ENCODE measurements at places on chromosomes 3 and 15.

- DNase-seq, result peak; percentile 87
Measured at GRCh38 chr15:49169880-49170597, at the start of gene GALK2. TSS of gene GALK2 (plus strand) at chr15:49170247. CDS start at chr15:49170323, 76 bp downstream.

DNA sequence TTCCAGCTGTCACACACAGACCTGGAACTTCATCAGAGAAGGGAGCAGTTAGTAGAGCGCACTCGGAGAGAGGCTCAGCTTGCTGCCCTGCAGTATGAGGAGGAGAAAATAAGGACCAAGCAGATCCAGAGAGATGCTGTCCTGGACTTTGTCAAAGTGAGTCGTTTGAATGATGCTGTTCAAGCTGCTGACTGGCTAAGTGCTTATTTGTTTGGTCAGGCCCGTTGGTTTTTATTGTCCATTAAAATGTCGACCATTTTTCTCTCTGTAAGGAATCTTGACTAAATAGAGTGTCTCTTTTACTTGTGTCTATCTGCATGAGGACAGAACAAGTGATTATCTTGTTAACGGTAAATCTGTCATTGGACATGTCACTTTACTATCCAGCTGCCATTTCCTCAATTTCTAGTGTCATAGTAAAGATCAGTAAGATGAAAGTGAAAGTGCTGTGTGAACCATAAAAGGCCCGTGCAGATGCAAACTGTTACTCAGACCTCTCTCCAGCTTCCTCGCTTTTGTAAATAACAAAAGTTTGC, 56.9 kb downstream of the LRCH3 start:
- DNase-seq, result peak; percentile 38

- no peak for DNase-seq
Measured at GRCh38 chr3:51712963-51713362, 6.1 kb downstream of the GRM2 start.

DNA sequence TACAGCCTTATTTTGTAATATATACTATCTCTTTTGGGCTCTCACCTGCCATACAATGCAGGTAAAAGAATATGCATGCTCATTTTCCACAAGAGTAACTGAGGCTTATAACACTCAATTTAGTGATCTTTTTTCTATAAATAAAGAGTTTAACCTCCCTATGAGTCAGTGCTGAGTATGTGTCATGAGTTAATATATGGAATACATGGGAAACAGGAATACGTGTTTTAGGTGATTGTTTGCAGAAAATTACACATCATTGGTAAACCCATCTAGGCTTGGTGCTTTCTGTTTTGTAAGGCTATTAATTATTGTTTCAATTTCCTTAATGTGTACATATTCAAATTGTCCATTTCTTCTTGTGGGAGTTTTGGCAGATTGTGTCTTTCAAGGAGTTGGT, 411.3 kb downstream of the GRM7 start:
- DNase-seq, result no peak

DNA sequence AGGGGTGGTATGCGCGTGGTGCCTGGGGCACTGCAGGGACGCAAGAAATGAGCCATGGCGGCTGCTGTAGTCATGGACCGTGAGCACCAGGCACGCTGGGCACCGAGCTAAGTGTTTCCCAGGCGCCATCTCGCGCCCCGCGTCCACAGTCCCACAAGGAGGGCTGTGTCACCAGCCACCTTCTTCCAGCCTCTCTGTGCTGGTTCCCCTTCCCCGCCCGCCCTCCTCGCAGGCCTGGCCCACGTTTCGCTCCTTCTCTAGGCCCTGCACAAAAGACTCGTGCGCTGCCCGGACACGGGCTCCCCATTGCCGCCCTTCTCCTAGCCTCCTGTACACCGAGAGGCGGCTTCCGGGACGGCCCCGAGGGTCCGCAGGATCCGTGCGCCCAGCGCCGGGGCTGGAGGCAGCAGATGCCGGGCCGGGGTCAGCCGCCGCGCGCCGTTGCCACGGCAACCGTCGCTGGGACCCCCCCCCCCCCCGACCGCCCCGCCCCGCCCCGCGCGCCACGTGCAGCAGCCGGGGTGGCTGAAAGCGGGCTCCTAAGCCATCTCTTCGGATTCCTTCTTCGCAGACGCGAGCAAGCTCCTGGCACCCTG, 113.4 kb downstream of the SRGAP3 start:
- no peak for DNase-seq

DNA sequence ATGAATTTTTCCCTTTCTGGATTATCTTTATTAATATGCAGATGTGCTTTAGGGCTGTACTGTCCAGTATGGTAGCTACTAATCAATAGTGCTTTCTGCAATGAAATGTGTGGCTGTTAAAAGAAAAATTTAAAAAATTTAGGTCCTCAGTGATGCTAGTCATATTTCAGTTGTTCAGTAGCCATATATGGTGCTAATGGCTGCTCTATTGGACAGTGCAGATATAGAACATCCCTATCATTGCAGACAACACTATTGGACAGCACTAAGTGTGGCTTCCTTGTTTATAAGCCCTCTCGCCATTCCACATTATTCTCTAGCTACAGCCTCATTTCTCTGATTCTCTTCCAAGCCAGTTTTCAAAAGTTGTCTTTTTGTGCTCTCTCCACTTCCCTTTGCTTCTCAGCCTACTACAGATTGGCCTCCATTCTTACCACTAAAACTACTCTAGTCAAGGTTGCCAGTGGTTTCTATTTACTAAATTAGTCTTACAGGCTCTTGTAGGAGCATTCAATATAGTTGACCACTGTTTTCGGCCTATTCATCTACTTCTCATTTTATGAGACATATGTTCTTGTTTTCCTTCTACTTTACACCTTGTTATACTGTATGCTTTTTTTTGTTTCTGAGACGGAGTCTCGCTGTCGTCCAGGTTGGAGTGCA, 9.5 kb downstream of the MAPK6 start:
- no peak for DNase-seq

- peak; percentile 22 for DNase-seq
Measured at GRCh38 chr3:27279123-27279522, 90.1 kb downstream of the NEK10 start.

GRCh38 chr3:111701292-111701906, 106.3 kb upstream of the ZBED2 start:
- DNase-seq, result no peak

DNA sequence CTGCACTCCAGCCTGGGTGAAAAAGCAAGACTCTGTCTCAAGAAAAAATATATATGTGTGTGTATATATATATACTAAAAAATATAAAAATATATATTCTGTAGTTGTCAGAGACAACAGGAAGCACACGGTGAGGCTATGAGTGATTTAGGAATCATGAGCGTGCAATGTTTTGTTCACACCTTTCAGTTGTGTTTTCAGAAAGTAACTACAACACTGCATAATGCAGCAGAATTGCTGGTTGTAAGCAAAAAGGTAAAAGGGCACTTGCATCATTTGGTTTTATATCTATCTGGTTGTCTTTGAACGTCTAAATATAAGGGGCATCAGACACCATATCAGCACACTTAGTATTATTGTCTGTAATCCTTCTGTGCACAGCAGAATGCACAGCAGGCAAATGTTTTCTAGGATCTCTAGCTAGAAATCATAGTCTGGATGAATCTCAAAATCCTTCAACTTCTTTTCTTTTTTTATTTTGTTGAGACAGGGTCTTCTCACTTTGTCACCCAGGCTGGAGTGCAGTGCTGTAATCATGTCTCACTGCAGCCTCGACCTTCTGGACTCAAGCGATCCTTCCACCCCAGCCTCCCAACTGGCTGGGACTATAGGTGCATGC, 44.8 kb downstream of the CCR3 start:
- DNase-seq, result no peak

- no peak for DNase-seq
Measured at GRCh38 chr3:53808496-53808895, 37.7 kb downstream of the CHDH start.

DNA sequence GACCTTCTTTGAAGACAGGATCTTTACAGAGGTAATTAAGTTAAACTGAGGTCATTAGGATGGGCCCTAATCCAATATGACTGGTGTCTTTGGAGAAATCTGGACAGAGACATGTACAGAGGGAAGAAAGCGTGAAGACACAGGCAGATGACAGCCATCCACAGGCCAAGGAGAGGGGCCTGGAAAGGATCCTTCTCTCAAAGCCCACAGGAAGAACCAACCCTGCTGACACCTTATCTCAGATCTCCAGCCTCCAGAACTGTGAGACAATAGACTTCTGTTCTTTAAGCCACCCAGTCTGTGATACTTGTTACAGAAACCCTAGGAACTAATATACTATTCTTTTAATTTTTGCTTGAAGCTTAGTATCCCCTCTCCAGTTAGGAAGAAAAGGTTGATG, 74.2 kb downstream of the WDR76 start:
- DNase-seq, result no peak

DNA sequence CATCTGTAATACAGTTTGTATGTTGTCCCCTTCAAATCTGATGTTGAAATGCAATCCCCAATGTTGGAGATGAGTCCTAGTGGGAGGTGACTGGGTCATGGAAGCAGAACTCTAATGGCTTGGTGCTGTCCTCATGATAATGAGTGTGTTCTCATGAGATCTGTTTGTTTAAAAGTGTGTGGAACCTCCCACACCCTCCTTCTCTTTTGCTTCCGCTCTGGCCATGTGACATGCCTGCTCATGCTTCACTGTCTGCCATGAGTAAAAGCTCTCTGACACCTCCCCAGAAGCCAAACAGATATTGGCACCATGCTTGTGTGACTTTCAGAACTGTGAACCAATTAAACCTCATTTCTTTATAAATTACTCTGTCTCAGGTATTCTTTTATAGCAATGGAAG, 794.0 kb upstream of the CFAP20DC start:
- no peak for DNase-seq

- no peak for DNase-seq
Measured at GRCh38 chr3:62319570-62320243, 53.6 kb downstream of the FEZF2 start.

GRCh38 chr3:126127904-126128303, 44.0 kb upstream of the SLC41A3 start:
- no peak for DNase-seq

GRCh38 chr15:77769700-77770099, 137.0 kb upstream of the LINGO1 start:
- DNase-seq, result no peak

DNA sequence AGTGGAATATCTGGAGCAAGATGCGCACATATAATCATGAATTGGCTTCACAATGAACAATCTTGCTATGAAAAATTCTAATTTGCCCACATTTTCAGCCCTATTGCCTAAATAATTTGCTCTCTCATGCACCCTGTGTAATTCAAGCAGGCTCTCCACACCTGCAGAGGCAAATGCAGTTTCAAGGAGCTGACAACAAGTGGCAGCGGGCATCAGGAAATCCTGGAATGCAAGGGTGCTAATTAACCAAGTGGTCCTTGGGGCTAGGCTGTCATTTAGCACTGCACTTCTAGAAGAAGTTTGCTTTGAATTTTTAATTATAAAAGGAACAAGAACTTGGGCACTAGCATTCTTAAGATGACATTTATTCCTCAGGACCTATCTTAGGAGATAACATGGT, 56.3 kb upstream of the ICE2 start:
- DNase-seq, result no peak

DNA sequence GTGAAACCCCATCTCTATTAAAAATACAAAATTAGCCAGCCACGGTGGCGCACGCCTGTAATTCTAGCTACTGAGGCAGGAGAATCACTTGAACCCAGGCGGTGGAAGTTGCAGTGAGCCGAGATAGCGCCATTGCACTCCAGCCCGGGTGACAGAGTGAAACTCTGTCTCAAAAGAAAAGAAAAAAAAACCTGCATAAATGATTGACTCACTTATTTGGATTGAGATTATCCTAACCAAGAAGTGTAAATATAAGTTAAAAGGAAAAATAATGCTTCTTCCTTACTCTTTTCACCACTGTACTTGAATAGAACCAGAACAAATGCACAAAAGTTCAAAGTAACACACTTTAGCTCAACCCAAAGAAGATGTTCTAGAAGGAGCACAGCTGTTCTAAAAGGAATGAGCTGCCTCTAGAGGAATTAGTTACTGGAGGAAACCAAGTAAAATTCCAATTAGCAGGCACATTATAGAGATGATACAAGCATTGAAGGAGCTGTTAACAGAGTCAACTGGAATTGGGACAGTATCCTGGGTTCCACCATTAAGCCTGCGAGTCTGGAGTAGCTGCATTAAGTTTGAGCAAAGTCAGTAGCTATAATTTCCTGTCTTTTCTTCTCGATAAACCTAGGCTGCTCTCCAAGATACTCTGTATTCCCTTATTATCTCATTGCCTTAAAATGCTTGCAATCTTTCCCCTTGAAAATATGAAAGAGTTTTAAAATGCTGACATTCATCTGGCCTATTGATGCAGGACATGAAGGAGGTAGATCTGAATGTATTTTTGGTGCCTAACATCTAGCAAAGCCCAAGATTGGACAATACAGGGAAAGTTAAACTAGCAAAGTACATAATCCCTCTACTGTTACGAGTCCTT, 9.5 kb downstream of the MTHFS start:
- DNase-seq, result peak; percentile 23

DNA sequence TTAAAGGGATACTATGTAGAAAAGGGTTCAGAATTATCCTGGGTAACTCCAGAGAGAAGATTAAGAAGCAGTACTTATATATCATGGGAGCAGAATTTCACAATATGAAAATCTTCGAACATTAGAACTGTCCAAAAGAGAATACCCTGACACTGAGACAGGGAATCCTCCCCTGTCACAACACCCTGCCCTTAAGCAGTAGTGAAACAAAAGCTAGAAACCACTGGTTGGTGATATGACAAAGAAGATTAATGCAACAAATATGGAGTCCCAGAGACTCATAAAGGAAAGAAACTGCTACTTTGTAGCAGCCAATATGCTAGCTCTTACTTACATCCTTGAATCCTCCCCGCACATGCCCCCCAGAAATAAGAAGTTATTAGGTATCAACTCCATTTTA, 18.5 kb downstream of the MIX23 start:
- no peak for DNase-seq

DNA sequence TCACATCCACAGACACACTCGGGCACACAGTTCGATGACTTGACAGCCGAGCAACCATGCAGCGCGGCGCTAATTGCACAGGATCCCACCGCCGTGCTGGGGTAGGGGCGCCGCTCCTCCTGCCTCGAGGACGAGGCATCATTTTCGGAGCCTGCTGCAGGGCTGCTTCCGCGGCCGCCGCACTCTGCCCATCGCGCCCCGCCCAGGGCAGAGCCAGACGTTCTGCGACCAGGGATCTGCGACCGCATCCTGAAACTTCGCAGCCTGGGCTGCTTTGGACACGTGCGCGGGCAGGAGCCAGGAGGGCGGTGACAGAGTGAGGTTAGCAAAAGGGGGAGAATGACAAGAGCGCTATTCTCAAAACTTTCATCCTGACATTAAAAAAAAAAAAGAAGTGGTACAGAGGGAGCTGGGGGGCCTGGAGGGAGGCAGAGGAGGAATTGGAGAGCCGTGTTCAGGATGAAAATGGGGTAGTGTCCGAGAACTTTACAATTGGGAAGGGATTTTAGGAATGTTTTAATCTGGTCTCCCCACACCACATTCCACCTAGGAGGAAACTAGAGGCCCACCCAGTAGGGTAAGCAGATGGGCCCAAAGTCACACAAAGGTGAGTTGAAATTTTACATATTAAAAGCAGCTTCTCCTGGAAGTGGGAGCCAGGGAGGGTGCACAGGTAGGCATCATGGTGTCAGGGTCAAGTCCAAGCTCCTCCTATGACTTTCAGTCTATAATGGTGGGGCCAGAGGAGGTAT, 15.9 kb downstream of the IGDCC3 start:
- no peak for DNase-seq

GRCh38 chr15:33813891-33814290, 154.4 kb upstream of the CHRM5 start:
- DNase-seq, result no peak

- no peak for DNase-seq
Measured at GRCh38 chr3:74920721-74921350, 306.4 kb upstream of the CNTN3 start.

- no peak for DNase-seq
Measured at GRCh38 chr3:13975686-13976085, 95.8 kb upstream of the WNT7A start.

- no peak for DNase-seq
Measured at GRCh38 chr3:39978308-39978707, 168.9 kb downstream of the MYRIP start.

Data from GM03348 (cell line).